Posterior vena cava (tissue), 2 donors: ENCODE measurements at places on chromosomes 16 and 17. TPM values are rescaled to one million over a fixed set of nuclear protein-coding genes. Genes with fewer than 3 reads are reported as not detected.

Gene FBXO39
- total RNA-seq = 0.67 TPM

Gene HSF4
- 25.8 TPM for total RNA-seq

Gene OTOP3
- not detected for total RNA-seq

Gene HS3ST3A1
- 0.28 TPM for total RNA-seq
